Retina (tissue), 1 donor: ENCODE measurements at places on chromosomes 1 and 21.

DNA sequence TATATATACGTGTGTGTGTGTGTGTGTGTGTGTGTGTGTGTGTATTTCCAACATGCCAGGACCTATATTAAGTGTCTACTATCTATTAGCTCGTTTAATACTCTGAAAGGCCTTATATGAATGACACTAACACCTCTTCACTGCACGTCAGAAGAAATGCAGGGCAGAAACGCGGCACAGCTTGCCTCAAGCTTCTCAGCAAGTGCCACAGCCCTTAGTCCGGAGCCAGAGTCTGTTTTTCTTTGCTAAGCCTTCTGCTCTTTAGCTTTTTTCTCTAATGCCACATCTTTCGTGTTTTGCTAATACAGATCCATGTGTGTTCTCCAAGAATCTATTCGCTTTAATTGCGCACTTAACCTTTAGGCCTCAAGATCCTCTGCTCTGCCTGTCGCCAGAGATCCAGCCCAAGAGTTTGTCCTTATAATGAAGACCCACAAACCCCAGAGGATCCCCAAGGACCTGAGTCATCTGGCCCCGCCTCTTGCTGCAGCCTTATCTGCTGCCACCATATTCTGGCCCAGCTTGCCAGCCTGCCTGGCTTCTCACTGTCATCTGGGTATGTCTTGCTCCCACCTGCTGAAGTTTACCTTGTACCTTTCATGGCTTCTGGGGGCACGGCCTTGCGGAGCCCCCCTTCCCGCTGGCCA lies 2.0 kb upstream of the TRIM58 start:
- DNase-seq = no peak

- peak; percentile 40 for DNase-seq
These were observed 36.4 kb downstream of the PRKCZ start for GRCh38 chr1:2086446-2087078.

DNA sequence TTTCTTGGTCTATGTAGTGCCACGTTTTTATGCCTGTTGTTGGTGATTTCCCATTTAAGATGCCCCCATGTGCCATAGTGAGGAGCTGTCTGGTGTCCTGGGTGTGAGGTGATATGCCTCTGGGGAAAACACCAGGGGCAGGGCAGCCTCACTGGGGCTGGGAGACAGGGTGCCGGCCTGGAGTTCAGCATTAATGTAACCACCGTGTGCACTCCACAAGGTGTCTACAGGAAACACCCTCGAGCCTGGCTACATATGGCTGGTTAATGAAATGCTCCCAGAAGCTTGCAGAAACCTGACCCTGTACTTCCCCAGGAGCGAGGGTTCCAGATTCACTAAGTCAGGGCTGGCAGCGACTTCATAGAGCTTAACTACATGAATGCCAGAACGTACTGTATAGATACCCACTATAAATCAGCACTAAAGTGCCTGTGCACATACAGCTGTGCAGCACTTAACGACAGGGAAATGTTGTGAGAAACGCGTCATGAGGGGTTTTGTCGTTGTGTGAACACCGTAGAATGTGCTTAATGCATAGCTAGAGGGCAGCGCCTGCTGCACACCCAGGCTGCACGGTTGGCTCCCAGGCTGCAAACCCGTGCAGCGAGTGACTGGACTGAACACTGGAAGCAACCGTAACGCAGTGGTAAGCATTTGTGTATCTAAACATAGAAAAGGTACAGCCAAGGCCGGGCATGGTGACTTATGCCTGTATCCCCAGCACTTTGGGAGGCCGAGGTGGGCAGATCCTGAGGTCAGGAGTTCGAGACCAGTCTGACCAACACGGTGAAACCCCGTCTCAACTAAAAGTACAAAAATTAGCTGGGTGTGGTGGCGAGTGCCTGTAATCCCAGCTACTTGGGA lies 10.4 kb downstream of the TFF2 start:
- DNase-seq = no peak

DNA sequence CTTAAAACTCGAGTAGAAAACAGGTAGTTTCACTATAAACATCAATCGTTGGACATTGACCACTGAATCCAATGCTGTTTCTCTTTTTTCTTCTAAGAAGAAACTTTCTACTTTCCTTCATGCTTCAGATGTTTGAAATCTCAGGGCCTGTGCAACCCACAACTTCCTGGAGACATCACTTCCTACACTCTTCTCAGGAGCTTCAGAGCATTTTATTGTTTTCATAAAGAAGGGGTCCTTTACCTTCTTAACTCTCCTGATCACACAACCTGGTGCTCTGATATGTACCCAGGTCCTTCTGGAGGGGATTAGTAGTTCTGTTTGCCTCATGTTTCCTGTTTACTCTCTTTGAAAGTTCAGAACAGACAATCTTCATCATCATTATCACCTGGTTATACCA lies 113.0 kb upstream of the VAV3 start:
- no peak for DNase-seq

GRCh38 chr1:67942274-67942673 lies 108.2 kb downstream of the DIRAS3 start:
- DNase-seq = no peak

GRCh38 chr1:74835051-74835450 lies 102.1 kb downstream of the TYW3 start:
- no peak for DNase-seq

DNA sequence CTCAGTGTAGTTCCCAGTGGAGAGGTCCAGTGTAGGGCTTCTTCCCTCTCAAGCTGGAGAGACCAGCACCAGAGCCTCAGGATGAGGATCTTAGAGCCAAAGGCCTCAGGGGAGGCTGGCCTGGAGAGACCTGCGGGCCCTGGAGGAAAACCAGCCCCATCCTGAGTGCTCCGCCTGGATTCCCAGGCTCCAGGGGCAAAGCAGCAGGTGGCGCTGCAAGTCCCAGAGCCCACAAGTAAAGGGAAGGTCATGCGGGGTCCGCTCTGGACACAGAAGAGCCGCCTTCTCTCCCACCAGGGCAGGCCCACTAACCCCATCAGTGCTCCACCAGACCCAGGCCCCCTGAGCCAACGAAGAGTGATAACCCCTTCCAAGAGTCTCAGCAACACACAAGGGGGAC lies 22.7 kb downstream of the PGBD5 start:
- no peak for DNase-seq

DNA sequence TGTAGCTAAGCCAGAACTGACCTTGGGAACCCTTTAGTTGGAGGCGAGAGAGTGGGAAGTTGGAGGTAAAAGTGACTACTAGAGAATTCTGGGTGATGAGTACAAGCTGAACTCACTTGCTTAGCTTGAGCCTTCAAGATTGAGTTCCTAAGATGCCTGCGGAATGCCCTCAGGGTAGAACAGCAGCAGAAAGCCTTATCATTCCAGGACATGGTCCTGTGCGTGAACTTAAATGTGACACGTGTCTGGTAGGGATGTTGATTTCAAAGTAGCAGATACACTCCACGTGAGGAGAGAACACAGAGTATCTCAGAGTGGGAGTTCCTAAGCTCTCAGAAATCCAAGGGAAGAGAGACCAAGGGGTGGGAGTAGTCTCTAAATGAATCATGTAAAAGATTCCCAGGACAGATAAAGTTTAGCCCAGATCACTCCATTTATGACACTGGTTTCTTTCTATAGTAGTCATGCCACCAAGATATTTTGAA lies 60.1 kb downstream of the KCNK1 start:
- DNase-seq = no peak

GRCh38 chr1:159090286-159091179 lies 14.0 kb upstream of the AIM2 start:
- no peak for DNase-seq

DNA sequence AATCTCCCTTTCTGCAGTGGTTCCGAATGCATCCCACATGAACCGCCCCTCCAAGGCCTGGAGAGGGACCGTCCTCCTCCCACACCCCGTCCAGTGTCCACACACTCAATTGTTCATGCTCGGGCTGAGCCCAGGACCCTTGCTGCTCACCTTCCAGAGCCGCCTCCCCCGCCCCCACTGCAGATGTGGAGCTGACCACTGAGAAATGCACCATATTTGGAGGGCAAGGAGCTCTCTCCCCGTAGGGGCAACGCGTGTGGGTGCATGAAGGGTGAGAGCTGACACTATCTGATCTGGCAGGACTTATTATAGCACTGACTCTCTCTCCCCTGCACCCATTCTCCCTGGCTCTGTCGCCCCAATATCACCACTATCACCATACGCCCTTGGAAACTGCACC lies 4.0 kb upstream of the S100A3 start:
- DNase-seq = no peak

DNA sequence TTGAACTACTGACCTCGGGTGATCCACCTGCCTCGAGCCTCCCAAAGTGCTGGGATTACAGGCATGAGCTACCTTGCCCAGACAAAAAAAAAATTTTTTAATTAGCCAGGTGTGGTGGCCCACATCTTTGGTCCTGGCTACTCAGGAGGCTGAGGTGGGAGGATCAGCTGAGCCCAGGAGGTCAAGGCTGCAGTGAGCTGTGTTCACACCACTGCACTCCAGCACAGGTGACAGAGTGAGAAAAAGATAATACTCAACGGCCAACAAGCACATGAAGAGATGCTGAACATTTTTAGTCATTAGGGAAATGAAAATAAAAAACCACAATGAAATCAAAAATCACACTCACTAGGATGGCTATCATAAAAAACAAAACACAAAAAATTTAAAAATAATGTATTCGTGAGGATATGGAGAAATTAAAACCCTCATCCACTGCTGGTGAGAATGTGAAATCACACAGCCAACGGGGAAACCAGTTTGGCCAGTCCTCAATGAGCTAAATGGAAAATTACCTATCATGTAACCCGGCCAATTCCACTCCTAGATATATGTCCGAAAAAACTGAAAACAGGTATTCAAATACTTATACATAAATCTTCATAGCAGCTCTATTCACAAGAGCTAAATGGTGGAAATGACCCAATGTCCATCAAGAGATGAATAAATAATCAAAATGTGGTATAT lies 41.2 kb downstream of the ENAH start:
- no peak for DNase-seq

GRCh38 chr1:217899614-217900013 lies 268.5 kb downstream of the SPATA17 start:
- DNase-seq = no peak

DNA sequence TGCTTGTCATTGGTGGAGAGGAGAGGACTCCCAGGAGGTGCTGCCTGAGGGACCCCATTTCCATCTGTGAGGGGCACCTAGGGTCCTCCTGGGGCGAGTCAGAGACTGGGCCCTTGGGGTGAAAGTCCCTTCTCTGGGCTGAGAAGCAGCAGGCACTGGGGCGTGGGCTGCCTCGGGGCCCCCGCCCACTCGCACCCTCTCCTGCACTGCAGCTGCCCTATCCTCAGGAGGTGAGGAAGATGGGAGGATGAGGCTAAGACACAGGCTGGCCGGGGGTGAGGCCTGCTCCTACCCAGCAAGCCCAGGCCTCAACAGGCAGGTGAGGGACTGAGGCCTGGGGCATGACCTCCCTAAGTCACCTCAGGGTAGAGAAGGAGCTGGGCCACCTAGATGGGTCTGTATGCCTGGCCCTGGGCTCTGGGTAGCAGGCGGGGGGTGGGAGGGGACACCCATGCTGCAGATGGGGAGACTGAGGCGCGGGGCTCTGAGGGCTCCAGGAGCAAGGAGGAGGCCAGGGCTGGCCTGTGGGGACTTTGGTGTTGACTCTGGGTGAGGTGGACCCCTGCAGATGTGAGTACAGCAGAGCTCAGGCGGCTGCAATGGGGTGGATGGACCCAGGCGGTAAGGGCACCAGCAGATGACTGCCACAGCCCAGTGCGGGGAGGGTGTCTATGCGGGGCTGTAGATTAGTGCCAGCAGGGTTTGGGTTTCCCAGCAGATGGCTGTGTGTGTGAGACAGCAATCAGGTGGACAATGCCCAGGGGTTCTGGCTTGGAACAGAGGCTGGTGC lies 10.4 kb upstream of the ZNF669 start:
- DNase-seq = no peak

GRCh38 chr1:20666804-20667203 lies 5.6 kb upstream of the DDOST start:
- DNase-seq = no peak

DNA sequence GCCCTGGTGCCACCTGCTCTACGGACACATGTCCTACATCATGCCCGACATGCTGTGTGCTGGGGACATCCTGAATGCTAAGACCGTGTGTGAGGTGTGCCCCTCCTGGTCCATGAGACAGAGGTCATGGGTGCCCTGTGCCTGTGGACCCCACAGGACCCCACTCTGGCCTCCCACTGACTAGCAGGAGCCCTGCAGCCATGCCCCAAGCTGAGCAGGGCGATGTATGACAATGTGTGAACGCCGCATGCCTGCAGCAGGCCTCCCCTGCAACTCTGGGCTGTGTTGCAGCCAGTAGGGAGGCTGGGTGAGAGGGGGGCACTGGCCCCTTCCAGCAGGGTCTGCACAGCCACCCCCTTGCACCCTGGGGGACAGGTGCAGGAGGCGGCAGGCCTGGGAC lies 30.0 kb downstream of the PRSS38 start:
- no peak for DNase-seq

DNA sequence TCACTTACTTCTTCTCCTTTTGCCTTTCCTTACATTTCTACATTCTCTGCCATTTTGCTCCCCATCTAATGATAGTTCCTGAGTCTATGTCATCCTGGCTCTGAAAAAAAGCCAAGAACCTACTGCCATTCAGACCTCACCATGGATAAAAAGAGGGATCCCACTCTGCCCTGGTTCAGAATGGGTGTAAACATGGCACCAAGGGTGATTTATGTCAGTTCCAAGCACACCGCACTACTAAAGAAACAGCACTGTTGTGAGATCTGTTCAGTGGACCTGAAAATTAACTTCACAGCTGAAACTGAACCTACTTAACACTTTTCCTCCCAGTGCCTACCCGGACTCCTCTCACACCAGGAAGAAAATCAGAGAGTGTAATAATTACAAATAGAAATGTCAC lies 72.3 kb upstream of the NTPCR start:
- DNase-seq = no peak

DNA sequence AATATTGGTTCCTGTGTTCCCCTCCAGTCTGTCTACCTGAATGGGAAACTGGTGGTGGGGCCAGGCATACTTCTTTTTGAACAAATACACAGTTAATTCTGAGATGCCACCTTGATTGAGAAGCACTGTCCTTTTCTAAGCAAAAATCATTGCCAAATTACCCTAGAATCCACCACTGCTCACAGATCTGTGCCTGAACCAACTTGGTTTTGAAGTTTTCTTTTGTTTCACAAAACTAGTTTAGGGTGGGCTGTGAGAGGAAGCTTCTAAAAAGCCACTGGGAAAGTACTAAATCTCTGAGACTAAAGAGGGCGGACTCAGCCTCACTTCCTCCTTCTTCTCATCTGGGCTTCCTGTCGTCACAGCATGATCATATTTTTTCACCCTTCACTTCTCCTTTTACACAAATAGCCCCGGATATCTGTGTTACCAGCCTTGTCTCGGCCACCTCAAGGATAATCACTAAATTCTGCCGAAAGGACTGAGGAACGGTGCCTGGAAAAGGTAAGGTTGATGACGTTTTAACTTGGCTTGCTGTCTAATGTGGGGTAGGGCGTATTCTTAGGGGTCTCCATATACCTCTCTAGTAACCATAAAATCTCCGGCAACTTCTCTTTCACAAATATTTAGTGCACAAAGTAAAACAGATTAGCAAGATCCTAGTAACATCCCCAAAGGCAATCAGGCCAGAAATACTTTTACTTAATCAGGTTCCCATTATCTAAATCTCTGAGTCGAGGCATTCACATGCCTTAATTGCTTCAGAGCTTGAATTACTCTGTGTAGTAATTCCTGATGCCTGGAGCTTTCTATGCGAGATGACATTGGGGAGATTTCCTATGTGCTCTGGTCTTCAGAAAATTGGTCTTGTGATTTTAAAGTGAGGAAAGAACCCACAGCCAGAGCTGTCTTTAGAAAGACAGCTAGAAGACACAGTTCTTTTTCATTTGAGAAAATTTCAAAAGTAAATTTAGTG lies at the start of gene CD53:
CD53 (plus strand) TSS at position 404 of the 976 bp plus-strand sequence. CDS start 18,261 bp downstream, outside the sequence.
- no peak for DNase-seq

GRCh38 chr1:215830226-215830810 lies 263.2 kb downstream of the KCTD3 start:
- DNase-seq = no peak
